ENCODE measurements at places on chromosomes 4 and X.

GRCh38 chr4:114783215-114783595 is 184.6 kb downstream of the UGT8 start:
- DNase-seq: no peak

GRCh38 chrX:151697522-151697921 is 2.3 kb downstream of the PRRG3 start:
- DNase-seq: no peak

- peak; percentile 52 for DNase-seq
These were observed 1.6 kb downstream of the KDM6A start for GRCh38 chrX:44874420-44875184.

DNA sequence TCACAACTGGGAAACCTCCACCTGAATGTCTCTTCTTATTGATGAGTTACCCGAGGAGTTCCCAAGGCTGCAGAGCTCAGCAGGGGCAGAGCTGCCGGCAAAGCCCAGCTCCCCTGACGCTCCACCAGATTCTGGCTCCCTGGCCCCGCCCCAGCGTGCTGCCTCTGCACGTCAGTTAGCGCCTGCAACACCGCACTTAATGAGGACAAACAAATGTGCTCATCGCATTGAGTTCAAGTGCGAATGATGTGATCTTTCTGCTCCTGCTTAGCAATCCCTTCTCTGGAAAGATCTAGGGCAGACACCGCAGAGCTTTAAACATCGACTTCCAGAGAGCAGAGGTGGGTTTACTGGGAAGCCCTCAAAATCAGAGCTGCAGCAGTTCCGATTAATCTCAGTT is 55.5 kb upstream of the FBXW7 start:
- DNase-seq: peak; percentile 14

DNA sequence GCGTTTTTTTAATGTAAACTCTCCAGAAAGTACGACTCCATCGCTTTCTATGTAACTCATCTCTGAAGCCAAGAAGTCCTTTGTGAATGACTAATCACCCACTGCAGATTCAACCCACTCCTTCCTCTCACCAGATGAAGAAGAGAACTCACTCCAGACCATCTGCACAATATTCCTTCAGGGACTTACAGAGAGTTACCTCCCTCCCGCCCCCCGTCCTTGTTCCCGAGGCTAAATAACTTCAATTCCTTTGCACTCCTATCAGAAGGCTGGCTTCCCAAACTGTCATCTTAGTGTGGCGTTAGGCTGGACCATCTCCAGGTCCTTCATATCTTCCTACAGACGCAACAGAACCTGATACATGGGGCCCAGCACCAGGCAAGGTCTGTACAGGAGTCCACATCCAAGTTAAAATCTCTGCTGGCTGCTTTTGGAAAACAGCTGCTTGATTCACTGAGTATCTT is 82.4 kb downstream of the AFAP1 start:
- no peak for DNase-seq

- DNase-seq: no peak
These were observed 1130.8 kb downstream of the FAT4 start for GRCh38 chr4:126445596-126445995.

DNA sequence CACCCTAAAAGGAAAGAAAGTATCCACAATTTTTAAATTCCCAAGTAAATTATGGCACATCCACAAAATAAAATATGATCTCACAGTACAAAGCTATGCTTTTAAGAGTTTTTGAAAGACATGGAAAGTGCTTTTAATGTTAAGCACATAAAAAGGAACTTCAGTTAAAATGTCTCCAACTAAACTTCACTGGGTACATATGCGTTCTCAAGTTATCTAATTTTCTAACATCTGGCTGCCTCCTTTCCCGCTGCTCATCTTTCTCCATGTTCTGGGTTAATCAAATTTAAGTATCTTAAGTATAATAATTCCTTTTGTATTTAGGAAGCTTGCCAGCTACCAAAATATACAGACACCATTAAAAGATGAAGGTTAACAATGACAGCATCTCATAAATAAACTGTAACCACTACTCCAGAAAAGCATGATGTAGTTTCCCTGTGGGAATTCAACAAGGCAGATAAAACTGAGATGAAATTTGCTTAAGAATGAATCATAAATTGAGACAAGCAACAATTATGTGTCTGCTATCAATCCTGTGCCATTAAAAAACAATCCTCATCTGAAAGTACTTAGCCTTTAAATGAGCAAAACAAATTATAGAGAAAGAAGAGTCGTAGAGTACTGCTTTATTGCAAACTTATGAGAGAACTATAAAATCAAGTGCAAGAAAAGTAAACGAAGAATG is 25.1 kb downstream of the PRSS12 start:
- DNase-seq: no peak

GRCh38 chr4:21991050-21991449 is 42.5 kb upstream of the KCNIP4 start:
- no peak for DNase-seq

GRCh38 chr4:38704622-38705154 is 40.7 kb downstream of the KLF3 start:
- no peak for DNase-seq

GRCh38 chr4:25984266-25984665 is 70.2 kb downstream of the SMIM20 start:
- no peak for DNase-seq

- DNase-seq: no peak
These were observed 140.4 kb upstream of the MAD2L1 start for GRCh38 chr4:120207021-120207420.

GRCh38 chr4:7148337-7148736 is 44.0 kb upstream of the SORCS2 start:
- DNase-seq: no peak

DNA sequence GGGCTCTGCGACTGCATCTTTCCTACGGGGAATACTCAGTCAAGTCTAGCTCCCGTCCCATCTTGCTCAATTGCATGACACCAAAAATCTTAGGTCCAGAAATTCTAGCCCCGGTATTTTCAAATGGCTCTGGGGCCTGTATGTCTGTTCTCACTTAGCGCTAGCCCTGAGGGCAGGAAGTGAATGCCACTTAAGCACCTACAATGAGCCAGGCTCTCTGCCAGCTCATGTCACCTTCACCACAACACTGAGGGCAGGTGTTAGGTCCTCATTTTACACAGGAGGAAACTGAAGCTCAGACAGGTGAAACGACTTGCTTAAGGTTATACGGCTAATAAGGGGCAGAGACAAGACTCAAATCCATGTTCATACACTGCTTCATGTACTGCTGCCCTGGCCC is 282.8 kb downstream of the PPP1R2C start:
- DNase-seq: no peak

GRCh38 chrX:49273181-49273727 is 3.7 kb downstream of the PPP1R3F start:
- DNase-seq: no peak

GRCh38 chr4:183986291-183986970 is 81.3 kb downstream of the STOX2 start:
- DNase-seq: no peak

DNA sequence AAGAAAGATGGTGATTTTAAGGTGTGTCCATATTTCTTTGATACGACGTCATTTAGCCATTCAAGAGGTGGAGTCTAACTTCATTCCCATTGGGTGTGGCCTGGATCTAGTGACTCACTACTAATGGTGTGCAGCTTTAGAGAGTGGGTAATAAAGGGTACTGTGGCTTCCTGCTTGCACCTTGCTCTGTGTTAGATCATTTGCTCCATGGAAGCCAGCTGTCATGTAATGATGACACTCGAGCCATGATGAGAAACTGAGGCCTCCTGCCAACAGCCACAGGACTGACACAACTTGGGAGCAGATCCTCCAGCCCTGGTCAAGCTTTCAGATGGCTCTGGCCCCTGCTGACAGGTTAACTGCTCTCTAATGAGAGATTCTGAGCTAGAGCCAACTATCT is 82.0 kb downstream of the UNC5C start:
- DNase-seq: no peak
